RCC 7860 (cell line): ENCODE measurements at places on chromosomes 5 and 9.

DNA sequence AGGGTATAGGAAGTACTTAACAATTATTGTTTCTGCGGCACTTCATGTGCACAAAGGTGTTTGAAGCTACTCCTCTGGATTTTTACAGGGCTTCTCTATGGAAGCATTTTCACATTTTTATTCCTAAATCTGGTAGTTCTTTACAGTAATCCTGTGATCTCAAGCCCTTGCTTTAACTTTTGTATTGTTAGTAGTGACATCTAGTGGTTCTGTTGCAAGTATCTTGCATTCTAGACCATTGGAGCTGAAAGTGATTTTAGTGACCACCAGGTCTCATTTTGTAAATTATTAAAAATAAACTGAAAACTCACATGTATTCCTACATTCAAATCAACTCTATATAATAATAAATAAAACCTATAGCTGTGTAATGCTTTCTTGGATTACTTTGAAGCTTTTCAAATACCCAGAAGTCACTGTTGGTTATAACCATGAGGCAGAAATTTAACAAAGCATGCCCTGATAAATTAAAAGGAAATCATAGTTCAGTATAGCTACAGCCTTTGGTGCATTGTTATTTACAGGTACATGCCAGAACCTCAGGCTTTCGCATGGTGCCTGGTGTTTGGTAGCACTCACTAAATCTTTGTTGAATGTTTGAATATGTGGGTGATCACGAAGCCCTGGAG, 18.9 kb downstream of the RPS23 start:
- DNase-seq: peak; percentile 13

DNA sequence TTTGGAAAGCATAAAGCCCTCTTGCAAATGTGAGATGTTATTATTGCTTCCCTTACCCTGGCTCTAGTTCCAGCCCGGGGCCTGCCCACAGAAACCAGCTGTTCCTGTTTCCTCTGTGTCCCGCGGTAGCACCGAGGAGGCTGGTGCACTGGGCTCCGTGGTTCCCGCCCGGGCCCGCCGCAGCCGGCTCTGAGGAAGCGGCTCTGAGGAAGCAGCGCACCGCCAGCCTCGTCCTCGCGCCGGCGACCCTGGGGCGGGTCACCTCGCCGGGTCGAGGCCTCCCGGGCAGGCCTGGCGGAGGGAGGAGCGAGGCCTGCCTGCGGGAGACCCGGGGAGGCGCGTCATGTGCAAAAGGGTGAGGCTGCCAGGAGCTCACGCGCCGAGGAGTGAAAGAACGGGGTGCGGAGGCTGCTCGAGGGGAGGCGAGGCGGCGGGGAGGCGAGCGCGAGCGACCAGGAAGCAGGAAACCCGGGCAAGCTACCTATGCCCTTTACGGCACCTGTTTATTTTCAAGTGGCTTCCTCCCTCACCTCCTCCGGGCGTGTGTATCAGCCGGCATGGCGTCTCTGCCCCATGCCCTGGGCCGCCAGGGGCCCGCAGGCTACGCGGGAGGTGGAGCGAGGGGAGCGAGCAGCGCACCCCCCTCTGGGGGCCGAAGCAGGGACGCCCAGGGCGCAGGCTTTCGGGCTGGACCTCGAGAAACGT, 61.3 kb upstream of the MEGF10 start:
- DNase-seq: no peak

DNA sequence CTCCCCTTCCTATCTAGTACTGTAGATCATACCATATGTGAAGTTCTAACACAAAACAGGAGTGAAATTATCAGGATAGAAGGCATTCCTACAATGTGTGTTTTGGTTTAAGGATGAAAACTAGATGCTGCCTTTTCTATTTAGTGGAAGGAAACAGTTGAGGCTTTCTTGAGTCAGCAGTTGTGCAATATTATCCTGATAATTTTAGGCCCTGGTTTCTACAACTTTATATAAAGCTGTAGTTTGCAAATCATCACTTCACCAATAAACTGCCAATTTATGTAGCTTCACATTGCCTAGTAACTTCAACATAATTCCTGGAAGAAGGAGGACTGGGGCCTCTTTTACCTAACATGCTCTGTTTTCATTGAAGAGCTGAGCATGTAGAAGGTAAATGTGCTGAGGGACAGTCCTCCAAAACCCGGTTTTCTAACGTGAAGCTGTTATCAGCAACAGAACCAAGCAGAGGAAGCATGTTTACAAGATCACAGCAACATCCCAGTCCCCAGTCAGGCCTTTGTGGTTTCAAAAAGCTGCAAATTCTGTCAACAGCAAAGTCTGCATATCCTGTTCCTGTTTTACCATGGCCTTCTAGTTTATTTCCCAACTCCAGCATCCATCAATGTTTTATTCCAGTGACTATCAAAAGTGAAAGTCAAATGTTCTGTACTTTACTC, 513.4 kb upstream of the MEF2C start:
- DNase-seq: no peak

GRCh38 chr5:71778678-71779276, 59.7 kb downstream of the CARTPT start:
- peak; percentile 10 for DNase-seq

DNA sequence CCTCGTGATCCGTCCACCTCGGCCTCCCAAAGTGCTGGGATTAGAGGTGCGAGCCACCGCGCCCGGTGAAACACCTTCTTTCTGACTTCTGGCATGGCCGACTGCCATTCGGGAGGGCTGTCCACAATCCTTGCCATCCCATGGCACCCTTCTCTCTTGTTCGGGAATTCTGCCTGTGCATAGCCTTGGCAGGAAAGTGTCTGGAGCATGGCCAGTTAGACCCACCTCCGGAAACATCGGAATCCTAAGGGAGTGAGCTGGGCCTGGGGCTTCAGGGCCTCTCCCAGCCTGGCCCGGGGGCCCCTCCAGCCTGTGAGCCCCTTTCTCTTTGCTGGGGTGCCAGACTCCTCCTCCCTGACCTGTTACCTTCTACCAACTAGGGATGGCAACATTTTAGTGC, 1.6 kb upstream of the ARRDC1 start:
- DNase-seq: no peak

- peak; percentile 5 for DNase-seq
Measured at GRCh38 chr5:94908889-94909480, 290.5 kb downstream of the SLF1 start.
